ENCODE measurements at places on chromosomes 12 and 14. TPM values are rescaled to one million over a fixed set of nuclear protein-coding genes. Genes with fewer than 3 reads are reported as not detected.

DNA sequence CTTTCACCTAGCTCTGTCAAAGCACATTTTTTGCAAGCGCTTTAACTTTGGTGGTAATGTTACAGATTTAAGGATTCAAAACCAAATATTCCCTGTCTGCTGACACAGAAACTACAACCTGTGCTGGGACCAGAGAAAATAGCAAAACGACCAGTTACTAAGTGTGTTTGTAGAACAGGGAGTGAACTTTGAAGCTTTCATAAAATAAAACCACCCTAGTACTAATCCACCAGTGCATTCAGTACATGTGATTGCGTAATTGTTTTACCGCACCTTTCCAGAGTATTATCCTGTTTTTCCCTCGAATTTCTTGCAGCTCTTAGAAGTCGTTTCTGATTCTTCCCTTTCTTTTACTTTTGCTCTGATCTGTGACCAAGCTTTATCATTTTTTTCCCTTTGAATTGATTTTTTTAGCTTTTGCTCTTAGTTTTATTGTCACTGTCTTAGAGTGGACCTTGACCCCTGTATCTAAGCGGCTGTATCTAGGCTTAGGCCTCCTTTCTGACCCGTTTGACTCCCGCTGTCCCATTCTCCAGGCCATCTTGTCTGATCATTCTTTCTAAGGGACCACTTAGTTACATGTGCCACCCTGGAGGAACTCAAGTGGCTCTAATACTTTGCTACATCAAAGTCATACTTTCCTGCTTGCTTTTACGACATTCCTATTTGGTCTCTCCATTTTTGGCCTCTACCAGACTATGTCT is 429.4 kb downstream of the PCNX1 start:
- DNase-seq, result no peak

DNA sequence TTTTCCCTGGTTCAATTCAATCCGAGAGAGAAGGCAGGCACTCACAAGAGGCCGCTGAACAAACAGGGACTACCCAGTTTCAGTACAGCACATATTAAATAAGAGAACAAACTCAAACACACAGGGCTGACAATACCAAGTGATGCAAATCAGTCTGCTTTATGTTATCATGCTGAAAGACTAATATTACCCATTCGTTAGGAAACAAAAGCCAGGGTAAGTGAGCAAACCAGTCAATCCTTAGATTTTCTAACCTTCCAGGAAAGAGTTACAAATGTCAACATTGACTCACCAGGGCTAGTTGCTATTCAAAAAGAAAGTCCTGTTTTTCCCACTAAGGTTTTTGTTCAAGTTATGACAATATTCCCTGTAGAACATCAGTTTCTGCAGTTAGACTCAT is 246.2 kb downstream of the C12orf42 start:
- DNase-seq, result no peak

TAS2R31 gene
- 1.0 TPM for total RNA-seq

GRCh38 chr12:113462117-113462774 is 9.4 kb downstream of the LHX5 start:
- DNase-seq, result peak; percentile 59

TMCC3 gene
- total RNA-seq, result 0.21 TPM

GRCh38 chr12:52045794-52046199 is 5.4 kb upstream of the NR4A1 start:
- DNase-seq, result no peak

FAM90A1 gene
- total RNA-seq, result not detected

GRCh38 chr12:124179936-124180607 is 114.8 kb upstream of the RFLNA start:
- no peak for DNase-seq

GRCh38 chr12:51028126-51028812 is 2.1 kb upstream of the SLC11A2 start:
- DNase-seq, result no peak

- DNase-seq, result no peak
These were observed 22.0 kb upstream of the TSPAN9 start for GRCh38 chr12:3055026-3055703.

DNA sequence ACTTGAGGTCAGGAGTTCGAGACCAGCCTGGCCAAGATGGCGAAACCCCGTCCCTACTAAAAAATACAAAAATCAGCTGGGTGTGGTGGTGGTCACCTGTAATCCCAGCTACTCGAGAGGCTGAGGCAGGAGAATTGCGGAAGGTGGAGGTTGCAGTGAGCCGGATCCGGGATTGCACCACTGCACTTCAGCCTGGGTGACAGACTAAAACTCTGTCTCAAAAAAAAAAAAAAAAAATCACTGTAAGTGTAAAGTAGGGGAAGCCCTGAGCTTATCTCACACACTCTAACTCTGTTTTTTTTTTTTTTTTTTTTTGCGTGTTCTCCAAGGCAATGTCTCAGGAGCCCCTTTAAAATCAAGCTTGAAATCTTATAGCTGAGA is 421 bp upstream of the RBMS2 start:
- DNase-seq, result no peak

SPX gene
- 0.10 TPM for total RNA-seq

Measured in activated T-cell treated with anti-CD3 and anti-CD28 coated beads, Interleukin-2, amount 50 U/mL, for 4 hours (primary cell).